ENCODE measurements at places on chromosomes 7 and 10.

DNA sequence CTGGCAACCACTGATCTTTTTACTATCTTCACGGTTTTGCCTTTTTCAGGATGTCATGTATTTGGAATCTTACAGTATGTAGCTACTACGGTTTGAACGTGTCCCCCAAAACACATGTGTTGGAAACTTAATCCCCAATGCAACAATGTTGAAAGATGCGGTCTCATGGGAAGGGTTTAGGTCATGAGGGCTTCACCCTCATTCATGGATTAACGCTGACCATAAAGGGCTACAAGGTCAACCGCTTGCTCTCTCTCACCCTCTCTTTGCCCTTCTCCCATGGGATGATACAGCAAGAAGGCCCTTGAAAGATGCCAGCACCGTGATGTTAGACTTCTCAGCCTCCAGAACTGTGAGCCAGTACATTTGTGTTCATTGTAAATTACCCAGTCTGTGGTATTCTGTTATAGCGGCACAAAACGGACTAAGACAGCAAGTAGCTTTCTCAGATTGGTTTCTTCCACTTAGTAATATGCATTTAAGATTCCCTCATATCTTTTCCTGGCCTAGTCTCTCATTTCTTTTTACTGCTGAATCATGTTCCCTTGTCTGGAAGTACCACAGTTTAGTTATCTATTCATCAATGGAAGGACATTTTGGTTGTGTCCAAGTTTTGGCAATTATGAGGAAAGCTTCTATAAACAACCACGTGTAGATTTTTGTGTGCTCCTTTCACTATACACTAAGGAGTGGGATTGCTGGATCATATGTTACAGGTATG lies 3.0 kb upstream of the CRYGN start:
- DNase-seq = no peak

DNA sequence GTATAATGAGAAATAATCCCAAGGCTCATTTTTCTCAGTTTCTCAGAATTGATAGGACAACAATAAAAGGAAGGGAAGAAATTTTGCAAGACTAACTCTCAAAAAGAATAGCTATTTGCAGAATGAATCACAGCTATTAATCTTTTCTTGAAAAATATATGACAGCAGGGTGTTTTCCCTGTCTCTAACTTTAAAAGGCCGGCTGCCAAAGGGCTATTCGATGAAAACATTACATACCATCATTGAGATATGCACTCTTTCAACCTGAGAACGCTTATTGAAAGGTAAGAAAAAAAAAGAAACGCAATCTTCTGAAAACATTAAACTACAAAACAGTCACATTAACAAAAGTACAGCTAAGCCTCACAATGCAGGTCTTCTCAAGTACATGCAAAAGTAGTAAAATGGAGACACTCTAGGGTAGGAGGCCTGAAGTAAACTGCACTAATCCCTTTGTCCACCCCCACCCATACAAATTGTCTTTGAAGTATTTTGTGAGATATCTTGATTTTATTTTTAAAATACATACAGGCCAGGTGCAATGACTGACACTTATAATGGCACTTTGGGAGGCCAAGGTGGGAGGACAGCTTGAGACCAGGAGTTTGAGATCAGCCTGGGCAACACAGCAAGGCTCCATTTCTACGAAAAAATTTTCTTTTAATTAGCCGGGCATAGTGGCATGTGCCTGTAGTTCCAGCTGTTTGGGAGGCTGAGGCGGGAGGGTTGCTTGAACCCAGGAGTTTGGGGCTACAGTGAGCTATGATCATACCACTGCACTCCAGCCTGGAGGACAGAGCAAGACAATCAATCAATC lies 83.0 kb downstream of the PARD3 start:
- no peak for DNase-seq

- peak; percentile 49 for DNase-seq
These were observed 5.1 kb upstream of the MYL7 start for GRCh38 chr7:44145969-44146911.

DNA sequence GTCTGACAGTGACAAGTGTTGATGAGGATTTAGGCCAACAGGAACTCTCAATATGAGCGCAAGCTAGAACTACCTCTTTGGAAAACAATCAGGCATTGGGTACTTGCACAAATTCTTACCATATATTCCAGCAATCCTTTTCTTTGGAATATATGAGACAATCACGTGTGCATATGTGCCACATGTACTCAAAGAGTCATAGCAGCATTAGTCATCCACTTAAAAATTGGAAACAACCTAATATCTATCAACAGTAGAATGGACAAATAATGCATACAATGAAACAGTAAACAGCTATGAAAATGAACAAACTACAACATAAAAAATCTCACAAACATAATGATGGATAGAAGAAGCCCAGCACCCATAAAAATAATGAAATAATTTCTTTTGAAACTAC lies 179.7 kb downstream of the GLI3 start:
- no peak for DNase-seq

GRCh38 chr7:47480576-47481538 lies 101.1 kb downstream of the TNS3 start:
- DNase-seq = no peak

GRCh38 chr10:72825163-72825562 lies 68.4 kb upstream of the OIT3 start:
- DNase-seq = no peak

GRCh38 chr10:3126741-3127346 lies 45.7 kb downstream of the PITRM1 start:
- no peak for DNase-seq

DNA sequence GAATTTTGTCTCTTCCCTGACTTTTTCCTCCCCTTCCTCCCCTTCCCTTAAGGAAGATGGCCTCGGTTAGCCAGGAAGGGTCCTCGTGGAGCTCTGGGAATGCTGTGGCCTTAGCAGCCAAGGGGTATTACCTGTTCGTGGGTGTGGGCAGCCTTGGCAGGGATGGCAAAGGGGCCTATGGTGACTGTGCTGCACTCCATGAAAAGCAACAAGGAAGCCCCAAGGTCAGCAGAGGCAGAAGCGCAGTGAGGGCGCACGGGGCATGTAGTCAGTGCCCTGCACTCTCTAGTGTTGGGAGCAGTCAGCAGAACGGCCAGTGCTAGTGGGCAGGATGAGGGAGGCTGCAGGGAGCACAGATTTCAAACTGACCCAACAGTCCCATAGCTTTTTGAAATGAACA lies 191.8 kb downstream of the ADARB2 start:
- DNase-seq = no peak

GRCh38 chr7:78863281-78863680 lies 590.2 kb downstream of the MAGI2 start:
- DNase-seq = no peak

DNA sequence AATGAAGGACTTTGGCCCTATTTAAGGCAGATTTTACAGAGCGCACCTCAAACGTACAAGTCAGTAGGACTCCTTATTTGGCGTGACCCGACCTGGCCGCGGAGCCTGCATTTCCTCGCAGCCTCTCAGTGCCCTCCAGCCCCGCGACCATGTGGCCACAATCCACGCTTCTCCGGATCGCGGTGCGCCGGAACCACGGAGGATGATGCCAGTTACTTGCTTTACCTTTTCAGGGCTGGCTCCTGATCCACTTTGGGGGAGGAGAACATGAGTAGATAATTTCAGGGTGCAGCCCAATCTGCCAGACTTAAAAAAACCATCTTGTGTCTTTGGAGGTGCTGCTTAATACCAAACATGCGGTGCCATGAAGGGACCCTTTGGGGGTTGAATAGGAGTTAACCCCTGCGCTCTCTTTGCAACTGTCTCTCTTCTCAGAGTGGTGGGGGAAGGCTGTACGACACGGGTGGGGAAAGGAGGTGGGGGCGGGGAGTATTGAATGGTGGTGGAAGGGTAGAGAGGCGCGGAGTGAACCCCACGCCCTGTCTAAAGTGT lies 1.5 kb downstream of the FRAT1 start:
- DNase-seq = no peak

DNA sequence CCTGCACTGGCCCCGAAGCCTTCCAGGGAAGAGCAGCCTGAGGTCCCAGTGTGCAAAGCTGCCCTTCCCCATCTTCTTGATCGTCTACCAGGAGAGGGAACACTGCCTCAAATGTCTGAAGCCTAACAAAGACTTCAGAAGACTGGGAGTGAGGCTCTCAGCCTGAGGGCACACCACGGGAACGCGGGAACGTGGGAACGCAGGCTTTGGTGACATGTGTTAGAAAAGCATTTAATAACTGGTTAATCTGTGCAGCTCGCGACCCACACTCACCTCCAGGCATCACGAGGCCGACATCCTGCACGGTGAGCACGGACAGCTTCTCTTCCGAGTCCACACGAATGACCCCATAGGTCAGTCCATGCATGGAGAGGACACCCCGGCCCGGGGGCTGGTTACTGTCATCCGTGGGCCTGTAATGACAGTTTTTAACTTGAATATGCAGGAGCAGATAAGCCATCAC lies 234.0 kb downstream of the ZMYND11 start:
- DNase-seq = no peak

DNA sequence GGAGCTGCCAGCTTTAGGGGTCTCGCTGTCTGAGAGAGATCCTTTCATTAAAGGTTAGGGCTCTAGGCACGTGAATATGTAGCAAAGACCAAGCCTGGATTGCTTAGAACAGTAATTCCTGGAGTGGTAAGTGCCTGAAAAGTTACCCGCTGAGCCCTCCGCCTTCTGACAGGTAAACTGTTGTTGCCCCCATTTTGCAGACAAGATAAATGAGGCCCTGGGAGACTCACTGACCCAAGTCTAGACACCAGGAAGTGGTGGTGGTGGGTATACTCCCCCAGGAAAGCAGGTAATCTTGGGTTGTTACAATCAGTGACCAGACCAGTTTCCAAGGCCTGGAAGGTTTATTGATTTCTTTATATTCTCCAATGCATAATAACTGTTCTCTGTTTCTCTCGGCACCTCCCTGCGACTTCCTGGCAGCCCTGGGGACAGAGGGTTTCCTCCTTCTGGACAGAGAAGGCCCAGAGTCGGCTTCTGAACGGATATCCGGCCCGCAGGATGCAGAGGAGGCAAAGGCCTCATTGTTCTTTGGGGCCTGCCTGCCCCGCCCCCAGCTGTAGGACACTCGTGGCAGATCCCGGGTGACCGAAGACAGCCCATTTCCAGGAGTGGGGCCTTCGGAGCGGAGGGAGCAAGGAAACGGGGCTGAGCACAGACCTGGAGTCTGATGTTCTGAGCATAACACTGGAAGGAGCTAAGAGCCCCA lies 1.3 kb upstream of the GRK5 start:
- DNase-seq = peak; percentile 88

DNA sequence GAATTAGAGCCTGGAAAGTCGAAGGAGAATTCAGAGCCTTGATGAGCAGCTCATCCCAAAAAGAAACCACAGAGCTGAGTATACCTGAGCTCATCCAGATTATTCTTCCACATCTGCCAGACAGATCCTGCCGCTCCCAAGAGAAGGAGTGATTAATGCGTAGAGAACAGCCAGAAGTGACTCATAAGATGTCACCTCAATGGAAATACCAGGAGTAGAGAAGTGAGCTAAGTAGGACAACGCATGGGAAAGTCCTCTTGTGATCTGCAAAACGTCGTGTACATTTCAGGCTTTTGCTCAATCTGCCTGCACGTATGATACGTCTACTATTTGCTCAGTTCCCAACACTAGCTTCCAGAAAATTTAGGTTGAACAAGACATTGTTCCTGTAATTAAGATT lies 230.5 kb upstream of the AUTS2 start:
- DNase-seq = no peak

DNA sequence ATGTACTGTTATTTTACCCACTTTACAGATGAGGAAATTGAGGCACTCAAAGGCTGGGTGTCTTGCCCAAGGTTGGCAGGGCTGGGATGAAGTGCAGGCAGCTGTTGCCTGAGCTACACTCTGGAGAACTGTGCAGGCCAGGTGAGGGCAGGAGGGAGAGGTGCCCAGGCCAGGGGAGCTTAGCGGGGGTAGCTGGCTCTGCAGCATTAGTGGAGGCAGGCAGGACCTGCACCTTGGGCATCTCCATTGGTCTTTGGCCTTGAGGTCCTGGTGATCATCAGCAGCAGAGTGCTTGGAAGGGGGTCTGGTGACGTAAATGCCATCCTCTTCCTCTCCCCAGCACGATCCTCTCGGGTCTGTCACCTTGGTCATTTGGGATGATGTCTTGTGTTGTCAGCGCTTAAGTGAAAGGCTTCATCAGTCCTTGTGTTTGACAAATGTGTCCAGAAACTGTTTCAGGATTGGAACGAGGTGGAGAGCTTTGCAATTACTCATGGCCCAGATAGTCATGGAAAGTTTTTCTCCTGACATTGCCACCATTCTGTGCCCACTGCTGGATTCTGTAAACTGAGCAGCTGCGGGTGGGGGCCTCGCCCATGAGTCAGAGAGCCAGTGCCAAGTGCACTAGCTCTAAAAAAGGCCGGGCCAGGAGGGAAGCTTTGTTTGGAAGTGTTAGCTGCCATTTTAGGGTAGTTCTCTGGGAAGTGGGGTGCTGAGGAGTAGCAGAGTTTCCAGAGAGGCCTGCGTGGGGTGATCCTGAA lies 47.6 kb downstream of the TSPAN15 start:
- DNase-seq = no peak

- DNase-seq = no peak
These were observed 15.5 kb downstream of the TWIST1 start for GRCh38 chr7:19101909-19102308.

DNA sequence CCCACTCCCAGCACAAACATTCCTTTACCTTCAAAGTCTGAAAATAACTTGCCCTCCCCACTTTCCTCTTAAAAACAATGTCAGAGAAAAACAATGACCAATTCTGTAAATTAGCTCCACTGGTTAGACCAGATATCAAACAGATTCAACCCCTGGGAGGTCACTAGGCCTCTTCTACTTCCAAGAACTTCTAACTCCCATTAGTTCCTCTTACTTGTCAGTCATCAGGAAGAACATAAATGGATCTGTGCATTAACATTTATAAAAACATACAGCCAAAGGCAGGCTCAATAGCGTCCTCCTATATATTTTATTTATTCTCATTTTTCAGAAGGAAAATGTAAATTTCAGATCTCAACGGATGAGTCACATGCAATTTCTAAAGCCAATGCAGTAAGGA lies 2.2 kb downstream of the ELAPOR2 start:
- no peak for DNase-seq

- DNase-seq = no peak
These were observed 133.8 kb upstream of the KCNMA1 start for GRCh38 chr10:77771450-77771849.

DNA sequence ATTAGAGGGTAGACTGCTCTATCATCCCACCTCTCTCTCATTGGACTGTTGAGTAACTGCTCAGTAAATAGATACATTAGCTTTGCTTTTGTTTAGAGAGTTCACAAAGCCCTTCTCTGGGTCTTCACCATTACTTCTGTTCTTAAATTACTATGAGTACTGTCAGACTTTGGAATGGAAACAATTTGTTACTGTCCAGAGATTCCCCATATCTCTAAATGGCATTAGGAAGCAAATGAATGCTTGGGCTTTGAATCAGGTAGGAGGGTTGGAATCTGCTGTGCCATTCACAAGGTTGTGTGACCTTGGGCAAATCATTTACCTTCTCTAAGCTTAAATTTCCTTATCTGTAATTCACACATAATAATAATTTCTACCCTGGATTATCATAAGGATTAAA lies 541.0 kb upstream of the FZD8 start:
- DNase-seq = no peak

- no peak for DNase-seq
These were observed 95.3 kb downstream of the ZNF22 start for GRCh38 chr10:45096001-45096400.
